ENCODE measurements at places on chromosomes 3 and 15.

GRCh38 chr3:128262457-128262856, 109.2 kb downstream of the EEFSEC start:
- H3K4me1 ChIP-seq, result peaks cover 4% of the 10 kb centered on the region
- H3K27ac ChIP-seq, result no peak overlapping the region
- H3K27me3 ChIP-seq, result no peaks in the 10 kb centered on the region
- DNase-seq, result peak; percentile 16
- no peaks in the 10 kb centered on the region for H3K36me3 ChIP-seq

- H3K27me3 ChIP-seq, result no peaks in the 10 kb centered on the region
- DNase-seq, result no peak
- no peaks in the 10 kb centered on the region for H3K4me1 ChIP-seq
- H3K4me3 ChIP-seq, result no peak overlapping the region
- no peak overlapping the region for H3K27ac ChIP-seq
- no peaks in the 10 kb centered on the region for H3K36me3 ChIP-seq
These were observed 28.3 kb downstream of the PTH1R start for GRCh38 chr3:46905661-46906451.

- peaks cover 1% of the 10 kb centered on the region for H3K36me3 ChIP-seq
- H3K4me1 ChIP-seq, result peaks cover 10% of the 10 kb centered on the region
- H3K27me3 ChIP-seq, result no peaks in the 10 kb centered on the region
- no peak overlapping the region for H3K27ac ChIP-seq
- H3K4me3 ChIP-seq, result no peak overlapping the region
- DNase-seq, result no peak
These were observed 52.6 kb downstream of the CCK start for GRCh38 chr3:42213417-42213816.

DNA sequence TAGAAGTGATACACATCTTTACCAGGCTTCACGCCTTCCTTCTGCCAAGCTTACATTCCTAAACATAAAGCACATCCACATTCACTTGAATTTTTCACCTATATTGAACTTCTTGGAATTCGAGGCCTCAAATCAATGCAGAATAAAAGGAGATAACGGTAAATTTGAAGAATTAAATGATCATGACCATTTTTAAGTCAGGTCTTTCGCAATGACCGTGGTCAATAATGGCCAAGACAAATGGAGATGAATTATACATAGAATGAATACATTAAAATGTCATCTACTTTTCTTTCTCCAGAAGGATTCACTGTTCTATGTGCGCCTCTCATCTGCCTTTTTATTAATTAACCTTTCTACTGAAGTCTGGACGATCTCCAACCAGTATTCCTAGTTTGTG, 5.3 kb upstream of the GOLGA8A start:
- no peaks in the 10 kb centered on the region for H3K36me3 ChIP-seq
- no peak for DNase-seq
- no peaks in the 10 kb centered on the region for H3K27me3 ChIP-seq
- no peak overlapping the region for H3K27ac ChIP-seq

GRCh38 chr15:87626860-87627259, 629.7 kb downstream of the NTRK3 start:
- DNase-seq, result no peak
- H3K4me3 ChIP-seq, result no peak overlapping the region
- H3K36me3 ChIP-seq, result no peaks in the 10 kb centered on the region
- H3K27me3 ChIP-seq, result no peaks in the 10 kb centered on the region

DNA sequence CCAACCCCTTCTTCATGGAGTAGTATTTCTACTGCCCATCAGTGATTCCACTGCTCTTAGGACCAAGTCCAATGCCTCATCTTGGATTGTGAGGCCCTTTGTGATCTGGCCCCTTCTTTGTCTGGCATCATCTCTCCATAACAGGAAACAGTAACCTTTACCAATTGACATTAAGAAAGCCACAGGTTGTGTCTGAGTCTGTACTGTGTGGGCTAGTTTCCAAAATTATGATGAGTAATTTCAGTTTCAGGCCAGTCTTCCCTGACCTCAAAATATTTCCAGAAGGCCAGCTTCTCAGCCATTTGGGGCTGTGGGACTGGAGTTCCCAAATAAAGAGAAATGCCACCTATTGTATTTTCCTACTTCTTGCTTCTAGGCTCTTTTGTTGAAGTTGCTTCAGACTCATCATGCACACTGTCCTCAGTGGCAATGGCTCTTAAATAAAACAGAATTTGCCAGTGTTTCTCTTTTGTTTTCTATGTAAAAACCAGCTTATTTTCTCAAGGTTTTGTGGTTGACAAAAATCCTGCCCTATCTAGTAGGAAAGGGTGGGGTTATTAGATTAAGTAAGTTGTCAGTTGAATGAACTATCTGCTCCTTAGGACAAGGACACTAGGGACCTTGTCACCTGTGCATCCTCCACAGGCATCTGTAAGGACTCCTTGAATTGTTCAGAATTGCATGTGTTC, 47.0 kb upstream of the ACKR4 start:
- no peaks in the 10 kb centered on the region for H3K27me3 ChIP-seq
- H3K36me3 ChIP-seq, result no peaks in the 10 kb centered on the region
- no peaks in the 10 kb centered on the region for H3K4me1 ChIP-seq
- DNase-seq, result no peak
- H3K4me3 ChIP-seq, result no peak overlapping the region

DNA sequence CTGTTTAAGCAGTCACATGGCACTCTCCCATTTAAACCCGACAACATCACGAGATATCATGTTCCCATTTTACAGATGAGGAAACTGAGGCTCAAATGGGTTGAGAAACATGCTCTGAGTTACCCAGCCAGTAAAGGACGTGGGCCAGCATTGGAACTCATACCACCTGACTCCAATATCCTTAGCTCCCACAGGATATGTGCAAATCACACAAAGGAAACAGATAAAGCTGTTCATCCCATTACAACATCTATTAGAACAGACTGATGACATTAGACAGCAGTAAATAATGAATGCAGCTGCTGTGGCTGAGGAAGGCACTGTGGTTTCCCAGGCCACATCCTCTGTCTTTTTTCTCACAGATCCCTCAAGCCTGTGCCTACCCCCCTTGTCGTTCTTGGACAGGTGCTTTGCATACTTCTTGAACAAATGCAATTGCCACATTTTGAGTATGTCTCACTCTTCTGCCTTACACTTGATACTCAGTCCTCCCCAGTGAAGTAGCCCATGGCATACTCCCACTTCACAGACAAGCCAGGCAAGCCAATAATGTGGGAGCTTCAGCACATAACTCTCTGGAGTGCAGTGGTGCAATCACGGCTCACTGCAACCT, 17.7 kb downstream of the FRMD4B start:
- DNase-seq, result no peak
- H3K27me3 ChIP-seq, result no peaks in the 10 kb centered on the region
- H3K4me1 ChIP-seq, result no peaks in the 10 kb centered on the region

GRCh38 chr15:59751552-59752413, 62.7 kb upstream of the BNIP2 start:
- H3K4me1 ChIP-seq, result no peaks in the 10 kb centered on the region
- no peak overlapping the region for H3K27ac ChIP-seq
- no peak overlapping the region for H3K4me3 ChIP-seq
- H3K27me3 ChIP-seq, result no peaks in the 10 kb centered on the region

- H3K36me3 ChIP-seq, result no peaks in the 10 kb centered on the region
- no peaks in the 10 kb centered on the region for H3K27me3 ChIP-seq
- DNase-seq, result no peak
- H3K27ac ChIP-seq, result no peak overlapping the region
- H3K4me3 ChIP-seq, result no peak overlapping the region
These were observed 26.6 kb upstream of the FNDC3B start for GRCh38 chr3:172012775-172013174.

GRCh38 chr3:117399311-117400078, 689.9 kb downstream of the TUSC7 start:
- H3K27ac ChIP-seq, result no peak overlapping the region
- no peaks in the 10 kb centered on the region for H3K27me3 ChIP-seq
- DNase-seq, result no peak
- H3K4me1 ChIP-seq, result no peaks in the 10 kb centered on the region
- H3K4me3 ChIP-seq, result no peak overlapping the region

DNA sequence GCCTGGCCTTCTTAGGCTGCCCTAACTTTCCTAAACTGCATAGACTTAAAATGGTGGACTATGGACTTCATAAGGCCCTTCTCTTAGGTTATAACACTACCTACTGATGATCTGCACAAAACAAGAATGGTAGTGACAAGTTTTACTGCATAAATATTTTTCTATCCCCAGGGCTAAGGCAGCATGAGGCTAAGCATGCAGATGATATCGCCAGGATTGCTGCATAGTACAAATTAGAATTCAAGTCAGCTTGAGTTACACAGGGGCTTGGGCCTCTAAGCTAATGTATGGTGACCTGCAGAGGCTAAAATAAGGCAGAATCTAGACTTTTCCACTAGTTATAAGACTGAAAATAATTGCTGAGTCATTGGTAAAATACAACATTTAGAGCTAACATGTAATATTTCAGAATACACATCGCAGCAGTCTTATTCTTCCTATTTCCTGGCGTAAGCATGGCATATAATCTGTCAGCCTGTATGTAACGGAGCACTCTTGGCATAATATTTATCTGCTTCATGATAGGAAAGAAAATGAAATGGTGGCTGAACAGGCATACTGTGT, 15.3 kb upstream of the RBMS3 start:
- no peaks in the 10 kb centered on the region for H3K27me3 ChIP-seq
- no peak for DNase-seq
- no peak overlapping the region for H3K27ac ChIP-seq
- no peaks in the 10 kb centered on the region for H3K36me3 ChIP-seq

DNA sequence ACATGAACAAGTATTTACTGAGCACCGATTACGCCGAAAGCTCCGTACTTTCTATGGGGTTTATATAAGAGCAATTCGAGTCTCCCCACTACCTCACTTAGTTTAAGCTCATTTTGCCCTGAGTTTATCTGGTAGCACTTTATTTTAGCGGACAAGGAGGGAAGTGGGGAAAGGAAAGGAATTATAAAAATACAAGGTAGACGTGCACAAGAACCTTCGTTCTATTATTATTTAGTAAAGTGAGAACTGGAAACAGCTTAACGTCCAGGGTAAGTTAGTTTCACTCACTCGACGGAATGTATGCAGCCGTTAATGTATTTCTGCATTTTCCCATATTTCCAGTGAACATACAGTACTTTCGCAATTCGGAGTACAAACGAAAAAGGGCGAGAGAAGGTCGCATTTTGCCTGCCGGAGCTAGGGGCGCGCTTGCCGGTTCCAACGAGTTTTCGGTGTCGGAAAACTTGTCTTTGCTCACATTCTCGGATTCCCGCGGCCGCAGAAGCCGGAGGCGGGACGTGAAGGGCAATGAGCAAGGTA, 1.2 kb upstream of the STT3B start:
- H3K27ac ChIP-seq, result peak overlapping the region; percentile 98
- DNase-seq, result no peak
- H3K4me3 ChIP-seq, result peak overlapping the region; percentile 62
- H3K36me3 ChIP-seq, result no peaks in the 10 kb centered on the region

DNA sequence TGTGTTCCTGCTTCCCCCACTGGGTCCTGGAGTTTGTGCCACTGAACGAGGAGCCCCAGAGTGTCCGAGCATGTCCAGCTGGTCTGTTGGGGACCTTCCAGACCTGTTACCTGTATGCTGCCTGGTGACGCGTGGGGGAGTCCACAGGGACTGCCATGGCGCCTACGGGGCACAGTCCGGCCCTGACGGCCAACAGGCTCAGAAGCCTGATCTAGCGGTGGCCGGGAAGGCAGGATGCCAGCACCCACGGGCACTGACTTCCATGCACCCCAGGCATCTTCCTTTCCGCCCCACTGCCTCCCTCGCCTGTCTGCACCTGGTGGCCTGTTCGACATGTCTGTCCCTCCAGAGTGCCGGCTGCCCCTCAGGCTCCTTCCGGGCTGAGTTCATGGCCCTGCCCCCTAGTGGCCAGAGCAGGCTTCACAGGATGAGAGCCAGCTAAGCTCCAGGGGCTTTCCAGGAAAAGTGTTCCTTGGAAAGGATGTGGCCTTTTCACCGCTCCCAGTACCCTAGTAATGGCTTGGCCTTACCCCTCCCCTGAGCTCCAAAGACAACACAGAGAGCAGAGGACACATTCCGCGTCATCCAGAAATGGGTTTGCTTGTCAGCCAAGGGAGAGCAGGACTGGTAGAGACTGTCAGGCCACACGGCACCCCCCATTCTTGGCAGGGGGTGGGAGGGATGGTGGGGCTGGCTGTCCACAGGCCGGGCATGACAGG, 35.7 kb downstream of the NGRN start:
- no peak overlapping the region for H3K4me3 ChIP-seq
- H3K4me1 ChIP-seq, result no peaks in the 10 kb centered on the region
- H3K27ac ChIP-seq, result no peak overlapping the region
- H3K27me3 ChIP-seq, result no peaks in the 10 kb centered on the region

GRCh38 chr3:96012939-96013338, 801.5 kb upstream of the EPHA6 start:
- no peaks in the 10 kb centered on the region for H3K4me1 ChIP-seq
- H3K4me3 ChIP-seq, result no peak overlapping the region
- H3K27me3 ChIP-seq, result no peaks in the 10 kb centered on the region
- H3K27ac ChIP-seq, result no peak overlapping the region
- no peak for DNase-seq

GRCh38 chr15:81905889-81906288, 139.9 kb downstream of the MEX3B start:
- H3K36me3 ChIP-seq, result no peaks in the 10 kb centered on the region
- no peak overlapping the region for H3K4me3 ChIP-seq
- no peaks in the 10 kb centered on the region for H3K27me3 ChIP-seq
- no peak overlapping the region for H3K27ac ChIP-seq
- no peaks in the 10 kb centered on the region for H3K4me1 ChIP-seq

DNA sequence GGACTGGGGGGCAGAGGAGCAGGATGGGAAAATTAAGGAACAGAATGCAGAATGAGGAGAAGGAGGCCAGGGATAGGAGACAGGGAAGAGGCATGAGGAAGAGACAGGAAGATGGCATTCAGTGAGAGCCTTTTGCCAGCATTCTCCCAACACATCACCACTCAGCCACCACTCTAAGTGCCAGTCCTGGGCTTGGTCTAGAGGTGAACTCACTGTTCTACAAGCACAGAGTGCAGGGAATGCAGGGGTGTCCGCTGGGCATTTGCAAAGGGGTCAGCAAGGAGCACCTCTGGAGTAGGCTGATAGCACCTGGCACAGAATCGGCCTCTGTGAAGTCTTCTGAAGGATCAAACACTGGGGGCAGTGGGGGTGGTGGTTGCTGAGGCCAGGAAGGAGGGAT, 14.6 kb upstream of the IGDCC3 start:
- no peaks in the 10 kb centered on the region for H3K36me3 ChIP-seq
- H3K4me1 ChIP-seq, result no peaks in the 10 kb centered on the region
- H3K27me3 ChIP-seq, result no peaks in the 10 kb centered on the region
- no peak overlapping the region for H3K27ac ChIP-seq
- H3K4me3 ChIP-seq, result no peak overlapping the region

Data from Caco-2 (cell line).